ENCODE measurements at places on chromosomes 3 and 15.
A peak's percentile ranks its signal among the peaks of the same experiment; 100 is the strongest.

DNA sequence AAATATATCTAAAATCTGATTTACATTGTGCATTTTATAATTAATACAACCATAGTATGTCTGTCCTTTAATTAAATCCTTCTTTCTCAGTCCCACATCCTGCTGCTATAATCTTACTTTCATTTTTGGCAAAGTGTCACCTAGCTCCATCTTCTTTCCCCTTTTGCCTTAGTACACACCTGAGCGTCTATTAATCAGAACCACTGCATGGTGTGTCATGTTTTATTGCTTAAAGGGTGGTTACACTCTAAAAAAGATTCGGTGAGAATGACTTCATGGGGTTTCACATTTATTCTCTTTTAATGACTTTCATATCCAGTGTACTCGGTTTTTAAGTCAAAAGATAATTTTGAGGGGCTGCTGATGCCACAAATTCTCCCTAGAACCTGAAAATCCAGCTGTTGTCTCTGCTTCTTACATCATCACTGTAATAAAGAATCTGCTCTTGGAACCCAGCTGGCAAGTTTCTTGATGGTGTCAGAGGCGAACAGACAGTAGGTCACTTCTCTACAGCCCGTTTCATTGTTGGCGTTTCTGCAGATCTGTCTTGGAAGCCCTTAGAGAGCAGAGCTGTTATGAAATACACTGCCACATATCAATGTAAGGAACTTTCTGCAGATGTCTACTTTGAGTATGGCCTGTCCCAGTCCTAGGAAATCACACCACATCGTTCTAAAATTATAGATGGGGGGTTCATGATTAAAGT, 99.7 kb downstream of the TIGIT start:
- no peak for DNase-seq

- no peak for DNase-seq
Observed at GRCh38 chr3:78497767-78498166, 1270.0 kb downstream of the ROBO1 start.

DNA sequence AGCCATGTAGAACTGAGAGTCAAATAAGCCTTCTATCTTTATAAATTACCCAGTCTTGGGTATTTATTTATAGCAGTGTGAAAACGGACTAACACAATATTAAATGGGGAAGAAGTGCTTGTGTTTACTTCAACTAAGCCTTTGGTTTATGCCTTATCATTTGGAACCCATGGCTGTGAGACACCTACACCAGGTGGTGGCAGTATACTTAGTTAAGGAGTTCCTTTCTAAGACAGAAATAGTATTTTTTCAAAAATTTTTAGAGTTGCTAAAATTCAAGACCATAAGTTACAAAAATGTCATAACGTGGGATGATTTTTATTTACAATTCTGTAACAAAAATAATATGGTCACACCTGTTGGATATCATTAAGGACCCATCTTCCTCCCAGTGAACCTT, 354.5 kb upstream of the SOX14 start:
- DNase-seq: no peak

DNA sequence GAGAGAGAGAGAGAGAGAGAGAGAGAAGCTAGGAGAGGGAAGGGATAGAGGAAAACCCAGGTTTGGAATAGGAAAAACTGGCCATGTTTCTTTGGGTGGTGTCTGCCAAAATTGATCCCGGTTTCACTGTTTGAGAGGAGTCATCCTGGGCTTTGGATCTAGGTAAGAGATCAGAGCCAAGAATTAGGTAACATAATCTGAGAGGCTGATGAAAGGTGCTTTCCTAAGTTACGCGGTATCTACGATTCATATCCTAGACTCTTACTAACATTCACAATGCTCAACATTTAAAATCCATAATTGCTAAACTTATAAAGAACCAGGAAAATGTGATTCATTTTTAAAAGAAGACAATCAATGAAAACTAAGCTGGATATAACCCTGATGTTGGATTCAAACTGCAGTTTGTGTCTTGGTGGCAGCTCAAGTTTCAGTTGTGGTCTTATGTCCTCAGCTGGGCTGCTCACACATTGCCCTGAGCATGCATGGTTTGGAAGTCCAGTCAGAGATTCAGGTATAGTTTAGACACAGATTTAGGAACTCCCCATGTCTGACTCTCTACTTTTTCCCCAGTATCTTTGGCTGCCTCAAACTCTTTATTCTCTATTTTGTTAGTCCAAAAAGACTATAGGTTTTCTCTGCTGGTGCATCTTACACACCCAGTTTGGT, 42.5 kb upstream of the FMN1 start:
- no peak for DNase-seq

- DNase-seq: no peak
Observed at GRCh38 chr3:164641071-164641470, 437.2 kb downstream of the SI start.

- no peak for DNase-seq
Observed at GRCh38 chr3:167785790-167786189, 50.3 kb downstream of the SERPINI1 start.

DNA sequence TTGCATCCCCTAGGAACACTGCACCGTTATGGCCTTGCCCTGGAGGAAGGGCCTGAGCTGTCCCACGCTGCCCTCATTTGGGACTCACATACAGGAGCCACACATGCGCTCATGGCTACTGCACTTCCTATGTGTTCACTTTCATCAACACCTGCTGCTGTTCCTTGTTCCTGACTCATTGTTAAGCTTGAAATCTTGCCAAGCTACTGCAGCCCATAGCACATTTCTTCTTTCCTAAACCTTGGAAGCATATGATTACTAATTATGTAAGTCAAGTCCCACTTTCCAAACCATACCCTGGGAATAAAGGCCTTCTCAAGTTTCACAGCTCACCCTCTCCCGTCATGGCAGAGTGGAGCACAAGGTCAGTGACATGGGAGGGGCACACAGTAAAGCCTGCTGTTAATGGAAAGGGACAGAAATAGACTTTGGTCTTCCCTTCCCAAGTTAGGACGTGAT, 307.9 kb downstream of the CLSTN2 start:
- no peak for DNase-seq

DNA sequence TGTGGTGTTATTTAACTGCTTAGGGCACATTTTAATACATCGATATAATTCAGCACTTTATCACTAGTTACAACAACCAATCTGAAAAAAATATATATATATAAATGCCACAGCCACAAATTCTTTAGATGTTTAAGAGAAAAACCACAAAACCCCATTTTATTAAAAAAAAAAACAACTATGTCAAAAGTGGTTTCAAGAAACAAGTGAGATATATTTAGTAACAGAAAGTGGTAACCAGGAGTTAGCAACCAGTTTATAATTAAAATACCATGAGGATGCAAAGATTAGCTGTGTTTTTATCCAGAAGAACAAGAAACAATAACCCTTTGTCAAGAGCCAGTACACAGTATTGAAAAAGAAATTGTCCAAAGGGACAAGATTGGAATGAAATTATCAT, 14.8 kb upstream of the DIPK2A start:
- no peak for DNase-seq

- DNase-seq: no peak
Observed at GRCh38 chr3:63945558-63946096, 33.4 kb upstream of the SCAANT1 start.

GRCh38 chr3:15647611-15648167, 46.1 kb downstream of the BTD start:
- DNase-seq: no peak

- DNase-seq: no peak
Observed at GRCh38 chr15:25481208-25481859, 42.5 kb upstream of the UBE3A start.

- DNase-seq: no peak
Observed at GRCh38 chr15:83435202-83435601, 11.9 kb upstream of the SH3GL3 start.

GRCh38 chr15:83207009-83207659, 489 bp downstream of the HDGFL3 start:
- no peak for DNase-seq

DNA sequence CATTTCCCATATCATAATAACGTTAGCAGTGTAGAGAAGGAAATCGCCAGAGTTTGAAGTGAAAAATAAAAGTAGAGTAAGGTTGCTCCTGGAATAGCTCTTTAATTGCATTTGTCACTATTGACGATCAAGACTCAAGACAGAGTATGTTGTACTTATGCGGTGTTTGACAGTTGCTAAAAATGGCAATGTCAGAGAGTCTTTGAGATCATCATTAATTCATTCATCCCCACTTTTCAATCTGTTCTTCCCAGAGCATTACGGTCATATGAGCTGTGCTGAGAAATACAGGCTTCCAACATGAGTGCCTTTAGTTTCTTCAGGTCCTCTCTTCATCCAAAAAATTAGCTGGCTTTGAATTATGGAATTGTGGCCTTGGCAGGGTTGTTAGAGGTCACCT, 173.8 kb upstream of the CHRM5 start:
- no peak for DNase-seq

- no peak for DNase-seq
Observed at GRCh38 chr3:158109295-158109803, 540 bp upstream of the RSRC1 start.

DNA sequence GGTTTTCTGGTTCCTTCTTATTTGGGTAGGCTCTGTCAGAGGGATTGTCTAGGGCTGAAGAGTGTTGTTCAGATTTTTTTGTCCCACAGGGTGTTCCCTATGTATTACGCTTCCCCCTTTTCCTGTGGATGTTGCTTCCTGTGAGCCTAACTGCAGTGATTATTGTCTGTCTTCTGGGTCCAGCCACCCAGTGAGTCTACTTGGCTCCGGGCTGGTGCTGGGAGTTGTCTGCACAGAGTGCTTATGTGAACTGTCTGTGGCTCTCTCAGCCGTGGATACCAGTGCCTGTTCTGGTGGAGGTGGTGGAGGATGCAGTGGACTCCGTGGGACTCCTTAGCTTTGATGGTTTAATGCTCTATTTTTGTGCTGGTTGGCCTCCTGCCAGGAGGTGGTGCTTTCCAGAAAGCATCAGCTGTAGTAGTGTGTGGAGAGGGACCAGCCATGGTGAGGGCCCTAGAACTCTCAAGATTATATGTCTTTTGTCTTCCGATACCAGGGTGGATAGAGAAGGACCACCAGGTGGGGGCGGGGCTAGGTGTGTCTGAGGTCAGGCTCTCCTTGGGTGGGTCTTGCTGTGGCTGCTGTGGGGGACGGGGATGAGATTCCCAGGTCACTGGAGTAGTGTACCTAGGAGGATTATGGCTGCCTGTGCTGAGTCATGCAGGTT, 53.8 kb downstream of the CCDC66 start:
- DNase-seq: no peak

DNA sequence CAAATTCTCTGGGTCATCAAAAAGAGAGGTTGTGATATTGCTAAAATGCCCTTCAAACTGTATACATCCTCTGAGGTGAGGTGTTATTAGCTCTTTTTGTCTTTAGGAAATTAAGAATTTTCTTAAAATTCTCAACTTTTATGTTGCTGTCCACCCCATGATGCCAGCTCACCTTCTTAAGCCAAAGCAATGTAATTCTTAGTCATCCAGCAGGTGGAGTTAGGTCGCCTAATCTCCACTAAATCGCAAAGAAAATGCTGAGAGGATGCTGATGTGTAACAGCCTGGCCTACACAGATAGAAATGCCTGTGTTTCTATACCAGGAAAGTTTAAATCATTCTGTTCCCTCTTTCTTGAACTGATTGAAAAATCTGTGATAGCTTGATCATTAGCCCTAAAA, 770.2 kb upstream of the ALCAM start:
- DNase-seq: no peak

DNA sequence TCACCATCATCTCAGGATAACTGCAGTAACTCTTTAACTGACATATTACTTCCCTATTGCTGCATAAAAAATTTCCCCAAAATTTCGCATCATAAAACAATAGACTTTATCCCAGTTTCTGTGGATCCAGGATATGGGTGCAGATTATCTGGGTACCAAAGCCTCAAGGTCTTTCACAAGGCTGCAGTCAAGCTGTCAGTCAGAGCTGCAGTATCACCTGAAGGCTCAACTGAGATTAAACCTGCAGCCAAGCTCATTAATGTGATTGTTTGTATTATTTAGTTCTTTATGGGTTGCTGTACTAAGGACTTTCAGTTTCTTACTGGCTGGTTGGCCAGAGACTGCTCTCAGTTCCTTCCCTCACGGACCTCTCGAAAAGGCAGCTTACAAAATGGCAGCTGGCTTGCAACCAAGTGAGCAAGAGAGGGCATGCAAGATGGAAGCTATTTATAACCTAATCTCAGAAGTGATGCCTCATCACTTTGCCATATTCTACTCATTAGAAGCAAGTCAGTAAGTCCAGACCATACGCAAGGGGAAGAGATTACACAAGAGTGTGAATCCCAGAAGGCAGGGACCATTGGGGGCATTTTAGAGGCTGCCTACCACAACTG, 54.9 kb downstream of the DCUN1D1 start:
- DNase-seq: no peak

- no peak for DNase-seq
Observed at GRCh38 chr15:31551323-31551722, 224.7 kb downstream of the KLF13 start.

DNA sequence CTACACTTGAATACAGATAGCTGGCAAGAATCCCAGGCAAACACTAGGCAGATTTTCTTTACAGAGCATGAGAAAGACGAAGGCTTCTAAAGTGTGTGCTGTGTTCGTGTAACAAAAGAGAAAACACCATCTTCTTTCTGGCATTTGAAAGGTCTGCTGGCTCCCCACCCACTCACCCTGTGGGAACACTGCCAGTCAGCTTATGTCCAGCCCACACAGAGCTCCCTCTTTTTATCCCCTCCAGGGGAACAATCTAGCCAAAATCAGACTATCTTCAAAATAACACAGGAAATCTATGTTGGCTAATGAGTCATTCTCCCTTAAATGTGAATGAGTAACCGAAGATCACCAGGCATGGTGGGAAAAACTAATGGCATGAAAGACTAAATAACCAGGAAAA, 45.6 kb upstream of the PAQR5 start:
- no peak for DNase-seq

DNA sequence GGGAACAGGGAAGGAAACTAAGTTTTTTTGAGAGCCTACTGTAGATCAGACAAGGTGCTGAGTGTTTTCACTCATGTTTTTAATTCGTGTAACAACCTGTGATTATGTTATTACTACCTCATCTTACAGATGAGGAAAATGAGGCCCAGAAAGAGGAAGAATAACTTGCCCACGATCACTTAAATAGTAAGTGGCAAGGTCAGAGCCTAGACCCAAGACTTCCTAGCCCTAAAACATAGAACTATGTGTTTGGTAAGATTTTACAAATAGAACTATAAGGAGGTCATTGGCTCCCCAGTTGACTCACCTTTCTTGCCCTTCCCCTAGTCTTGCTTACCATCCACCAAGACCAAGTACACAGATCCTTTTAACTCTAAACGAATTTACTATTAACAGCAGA, 13.7 kb downstream of the SENP8 start:
- no peak for DNase-seq

GRCh38 chr3:66144568-66145407, 76.0 kb upstream of the SLC25A26 start:
- DNase-seq: no peak

DNA sequence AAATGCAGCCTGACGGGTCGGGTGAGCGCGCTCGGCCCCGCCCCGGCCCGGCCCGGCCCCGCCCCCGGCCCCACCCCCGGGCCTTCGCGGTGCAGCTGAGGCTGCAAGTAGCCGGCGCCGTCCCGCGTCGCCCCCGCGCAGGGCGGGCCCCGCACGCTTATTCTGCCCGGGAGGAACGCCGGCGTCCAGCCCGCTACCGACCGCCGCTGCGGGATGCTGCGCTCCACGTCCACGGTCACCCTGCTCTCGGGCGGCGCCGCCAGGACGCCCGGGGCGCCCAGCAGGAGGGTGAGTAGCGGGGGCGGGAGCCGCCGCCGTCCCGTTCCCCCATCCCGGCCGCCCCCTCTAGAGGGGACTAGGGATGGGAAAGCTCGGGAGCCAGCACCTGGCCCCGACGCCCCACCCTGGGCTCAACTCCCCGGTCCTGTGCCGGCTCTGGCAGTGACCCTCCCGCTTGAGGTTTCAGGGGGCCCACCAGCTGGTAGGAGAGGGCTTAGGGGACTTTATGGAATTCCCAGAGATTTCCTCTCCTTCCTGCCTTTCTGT, at the start of gene MYZAP:
TSS of gene MYZAP (plus strand) at position 83 of the 546 bp plus-strand sequence. CDS start at position 214, 131 bp downstream.
- peak; percentile 67 for DNase-seq
